ENCODE measurements at places on chromosomes 12 and 14.

DNA sequence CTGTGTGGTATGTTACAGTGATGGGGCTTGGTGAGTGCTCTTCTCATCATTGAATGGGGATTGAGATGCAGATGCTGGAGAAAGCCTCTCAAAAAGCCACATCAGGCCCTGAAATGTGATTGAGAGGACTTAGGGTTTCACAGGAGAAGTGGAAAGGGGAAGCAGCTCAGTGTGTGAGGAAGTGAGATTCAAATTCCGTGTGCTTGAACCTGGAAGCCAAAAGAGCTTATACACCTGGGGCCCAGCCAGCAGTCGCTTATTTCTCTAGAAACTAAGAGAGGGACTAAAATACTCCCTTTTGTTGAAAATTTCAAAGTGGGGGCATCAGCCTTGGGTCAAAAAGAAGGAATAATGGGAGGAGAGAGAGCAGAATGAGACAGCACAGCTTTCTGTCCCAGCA lies 39.1 kb upstream of the GZMB start:
- no peak for DNase-seq

DNA sequence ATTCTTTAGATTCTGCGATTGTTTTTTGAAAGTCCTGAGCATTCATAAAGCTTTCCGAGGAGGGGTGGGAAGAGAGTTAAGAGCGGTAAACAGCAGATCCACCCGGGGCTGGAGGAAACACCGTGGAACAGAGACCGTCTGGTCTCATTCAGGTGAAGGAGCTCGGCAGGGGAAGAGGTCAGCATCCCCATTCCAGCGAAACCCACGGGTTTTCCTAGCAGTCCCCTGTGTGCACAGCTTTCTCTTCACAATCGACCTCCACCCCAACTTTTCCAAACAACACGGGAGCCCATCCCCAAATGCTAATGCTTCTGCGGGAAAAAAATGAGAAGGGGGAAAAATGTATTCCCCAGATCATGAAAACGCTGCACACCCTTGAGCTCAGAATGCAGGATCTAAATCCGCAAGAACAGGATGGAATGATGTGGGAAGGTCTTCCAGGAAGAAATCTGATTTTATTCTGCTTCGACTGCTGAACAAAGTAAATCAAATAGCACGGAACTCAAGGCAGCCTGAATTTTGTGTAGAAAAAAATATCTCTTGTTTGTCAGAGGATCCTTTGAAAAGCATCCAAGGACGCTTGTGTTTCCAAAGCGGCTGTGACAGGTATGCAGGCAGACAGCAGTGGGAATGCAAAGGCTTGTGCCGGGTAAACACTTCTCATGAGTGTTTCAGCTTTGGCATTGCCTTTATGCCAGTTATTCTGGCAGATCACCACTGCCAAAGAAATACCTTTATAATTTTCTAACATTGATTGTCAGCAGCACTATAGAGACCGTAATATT lies 128.8 kb downstream of the NDUFA12 start:
- no peak for DNase-seq

DNA sequence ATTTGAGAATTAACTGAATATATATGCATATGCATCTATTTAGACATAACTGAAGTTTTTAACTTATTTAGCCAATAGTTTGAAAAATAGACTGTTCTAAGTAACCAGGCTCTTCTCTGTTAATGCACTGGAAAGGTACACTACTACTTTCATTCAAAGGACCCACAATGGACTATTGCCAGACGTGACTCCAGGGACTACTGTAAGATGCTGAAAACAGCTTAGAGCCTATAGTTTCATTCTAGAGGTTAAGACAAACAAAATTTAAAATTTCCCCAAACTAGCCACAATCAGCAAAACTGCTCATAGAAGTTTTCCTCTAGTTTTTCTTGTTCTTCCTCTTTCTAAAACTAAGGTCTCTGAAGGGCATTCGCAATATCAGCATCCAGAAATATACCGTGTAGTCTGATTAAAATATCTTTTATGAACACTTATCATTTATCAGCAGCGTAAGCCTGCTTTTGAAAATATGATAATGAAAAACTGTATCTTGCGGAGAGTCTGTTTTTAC lies 10.4 kb downstream of the APPL2 start:
- no peak for DNase-seq

- DNase-seq = no peak
Measured at GRCh38 chr14:100602621-100603230, 15.5 kb upstream of the BEGAIN start.

DNA sequence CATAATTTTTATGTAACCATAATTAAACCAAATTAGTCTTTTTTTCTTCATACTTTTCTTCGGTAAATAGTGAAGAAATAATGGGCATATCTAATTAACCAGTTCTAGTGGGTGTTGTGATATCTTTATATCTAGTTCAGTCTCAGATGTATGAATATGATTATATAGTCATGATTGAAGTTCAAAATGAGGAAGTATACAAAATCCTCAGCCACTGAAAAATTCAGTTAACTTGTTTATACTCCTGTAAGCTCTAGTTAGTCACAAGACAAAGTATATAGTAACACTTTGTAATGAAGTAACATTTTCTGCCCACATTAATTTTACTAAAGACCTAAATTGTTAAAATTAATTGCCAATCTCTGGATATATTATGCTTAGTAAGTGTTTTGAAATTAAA lies 46.5 kb downstream of the CAND1 start:
- DNase-seq = no peak

DNA sequence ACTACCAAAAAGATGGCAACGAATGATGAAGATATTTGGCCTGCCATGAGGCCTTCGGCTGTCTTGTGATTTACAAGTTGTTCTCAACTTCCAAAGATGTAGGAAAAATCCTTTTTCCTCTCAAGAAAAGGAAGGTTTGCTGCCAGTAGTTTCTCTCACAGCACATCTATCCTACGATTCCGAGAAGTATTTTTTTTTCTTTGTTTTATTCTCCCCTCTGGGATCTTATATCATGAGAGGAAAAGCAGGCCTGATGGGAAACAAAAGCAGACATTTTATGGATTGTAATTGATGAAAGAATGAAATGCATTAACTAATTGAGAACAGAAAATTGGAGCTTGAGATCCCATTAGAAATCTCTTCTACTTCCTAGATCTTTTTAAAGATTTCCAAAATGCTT lies 1197.9 kb upstream of the SEL1L start:
- DNase-seq = no peak

GRCh38 chr12:106245767-106246166 lies 2.1 kb downstream of the CKAP4 start:
- no peak for DNase-seq

DNA sequence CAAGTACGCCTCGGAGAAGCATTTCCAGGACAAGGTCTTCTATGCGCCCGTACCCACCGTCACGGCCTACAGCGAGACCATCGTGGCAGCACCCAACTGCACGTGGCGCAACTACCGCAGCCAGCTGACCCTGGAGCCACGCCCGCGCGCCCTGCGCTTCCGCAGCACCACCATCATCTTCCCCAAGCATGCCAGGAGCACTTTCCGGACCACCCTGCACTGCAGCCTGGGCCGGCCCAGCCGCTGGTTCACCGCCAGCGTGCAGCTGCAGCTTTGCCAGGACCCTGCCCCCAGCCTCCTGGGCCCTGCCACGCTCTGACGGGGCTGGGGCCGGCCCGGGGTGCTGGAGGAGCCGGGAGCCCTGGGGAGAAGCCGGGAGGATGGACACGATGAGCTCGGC lies 19.3 kb downstream of the RFLNA start:
- DNase-seq = no peak

DNA sequence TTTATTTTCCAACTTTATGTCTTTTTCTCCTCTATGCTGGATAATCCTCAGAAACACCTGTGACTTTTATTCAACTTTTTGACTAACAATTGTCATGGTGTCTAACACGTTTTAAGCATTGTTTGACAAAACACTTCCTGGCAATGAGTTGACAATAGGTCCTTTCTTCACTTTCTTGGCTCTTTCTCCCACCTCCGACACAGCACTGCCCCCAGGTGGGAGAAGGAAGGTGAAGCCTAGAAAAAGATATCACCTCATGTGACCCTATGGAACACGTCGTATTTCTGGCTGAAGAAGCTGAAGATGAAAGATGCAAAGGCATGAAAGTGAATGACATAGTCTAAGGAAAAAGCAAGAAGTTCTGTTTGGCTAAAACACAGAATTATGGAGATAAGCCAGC lies 430.0 kb downstream of the ETNK1 start:
- DNase-seq = no peak

DNA sequence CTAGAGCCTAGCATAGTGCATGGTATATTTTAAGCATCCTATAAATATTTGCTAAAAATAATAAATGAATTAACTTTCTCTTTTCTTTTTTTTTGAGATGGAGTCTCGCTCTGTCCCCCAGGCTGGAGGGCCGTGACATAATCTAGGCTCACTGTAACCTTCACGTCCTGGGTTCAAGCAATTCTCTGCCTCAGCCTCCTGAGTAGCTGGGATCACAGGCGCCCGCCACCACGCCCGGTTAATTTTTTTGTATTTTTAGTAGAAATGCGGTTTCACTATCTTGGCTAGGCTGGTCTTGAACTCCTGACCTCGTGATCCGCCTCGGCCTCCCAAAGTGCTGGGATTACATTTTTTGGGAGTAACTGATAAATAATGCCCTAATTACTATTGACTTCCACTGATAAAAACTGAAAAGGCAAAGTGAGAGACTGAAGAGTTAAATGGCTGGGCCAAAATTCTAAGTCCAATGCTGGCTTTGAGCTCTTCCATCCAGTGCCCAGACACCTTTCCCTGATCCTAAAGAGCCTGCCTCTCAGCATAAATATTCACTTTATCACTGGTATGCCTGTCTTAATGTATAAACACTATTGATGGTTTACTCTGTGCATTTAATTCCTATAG lies 213.0 kb upstream of the KRR1 start:
- no peak for DNase-seq

DNA sequence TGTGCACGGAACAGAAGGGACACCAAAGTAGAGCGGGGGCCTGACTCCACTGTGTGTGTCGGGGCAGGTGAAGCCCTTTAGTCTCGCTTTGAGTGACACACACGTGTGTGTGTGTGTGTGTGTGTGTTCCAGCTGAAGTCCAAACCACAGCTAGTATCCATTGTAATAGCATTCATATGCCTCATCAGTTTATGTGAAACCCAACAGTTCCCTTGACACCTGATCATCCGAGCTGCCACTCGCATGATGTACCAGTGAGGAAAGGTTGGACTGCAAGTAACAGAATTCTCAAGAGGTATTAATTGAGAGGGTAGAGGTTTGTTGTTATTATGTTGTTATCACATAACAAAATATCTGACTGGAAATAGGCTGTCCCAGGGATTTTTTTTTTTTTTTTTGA lies 16.4 kb downstream of the CCDC63 start:
- DNase-seq = no peak

DNA sequence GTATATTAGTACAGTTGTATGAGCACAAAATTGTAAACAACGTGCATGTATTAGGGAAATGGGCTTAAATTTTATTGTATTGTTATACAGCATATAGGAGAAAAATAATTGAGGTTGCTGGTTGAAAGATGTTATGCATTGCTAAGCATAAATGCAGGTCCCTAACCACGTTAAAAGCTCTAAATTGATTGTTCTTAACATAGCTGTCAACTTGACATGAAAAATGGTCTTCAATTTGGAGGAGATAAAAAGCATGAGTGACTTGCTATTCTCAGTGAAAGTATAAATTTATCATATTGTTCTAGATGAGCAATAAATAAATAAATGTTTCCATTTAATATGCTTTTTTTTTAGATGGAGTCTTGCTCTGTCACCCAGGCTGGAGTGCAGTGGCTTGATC lies 506.6 kb upstream of the ATXN7L3B start:
- no peak for DNase-seq
